Activated CD8-positive, alpha-beta T cell treated with anti-CD3 and anti-CD28 coated beads for 36 hours (primary cell): ENCODE measurements at places on chromosomes 7 and 10. TPM values are rescaled to one million over a fixed set of nuclear protein-coding genes. Genes with fewer than 3 reads are reported as not detected.

GRCh38 chr7:12873571-12873970, 186.1 kb downstream of the ARL4A start:
- DNase-seq = no peak

DNA sequence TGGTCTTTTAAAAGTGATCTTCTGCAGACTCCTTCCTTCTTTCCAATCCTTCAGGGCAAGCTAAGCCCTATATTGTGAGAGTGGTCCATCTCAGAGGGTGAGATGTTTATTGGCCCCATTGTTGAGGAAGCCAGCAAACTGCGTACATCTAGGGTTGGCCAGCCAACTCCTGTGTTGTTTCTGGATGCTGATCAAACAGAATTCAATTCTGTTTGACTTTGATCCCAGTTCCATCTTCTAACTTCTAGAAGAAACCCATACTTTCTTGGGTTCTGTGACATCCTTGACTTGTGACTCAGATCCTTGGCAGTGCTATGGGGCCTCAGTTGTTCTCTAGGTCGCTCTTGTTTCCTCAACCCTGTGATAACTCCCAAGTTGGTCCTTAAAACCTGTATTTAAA, 116.2 kb downstream of the LSMEM1 start:
- no peak for DNase-seq

DNA sequence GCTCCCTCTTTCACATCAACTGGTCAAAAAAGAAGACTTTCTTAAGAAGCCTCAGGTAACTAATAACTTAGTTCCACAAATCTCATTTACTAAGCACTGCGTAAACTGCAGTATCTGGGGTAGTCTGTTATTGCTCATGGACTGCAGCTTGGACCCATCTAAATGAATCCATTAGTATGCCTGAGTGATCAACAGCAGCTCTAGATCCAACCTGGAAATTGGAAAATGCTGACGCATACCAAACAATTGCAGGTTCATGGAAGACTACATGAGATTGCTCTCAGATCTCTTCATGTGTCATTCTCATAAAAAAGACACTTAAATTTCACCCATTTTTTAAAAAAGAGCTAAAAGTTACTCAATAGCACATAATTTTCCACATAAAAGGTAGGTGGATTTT, 121.6 kb downstream of the IDE start:
- DNase-seq = no peak

GRCh38 chr7:102810916-102811315, 62.1 kb downstream of the FAM185A start:
- no peak for DNase-seq

DNA sequence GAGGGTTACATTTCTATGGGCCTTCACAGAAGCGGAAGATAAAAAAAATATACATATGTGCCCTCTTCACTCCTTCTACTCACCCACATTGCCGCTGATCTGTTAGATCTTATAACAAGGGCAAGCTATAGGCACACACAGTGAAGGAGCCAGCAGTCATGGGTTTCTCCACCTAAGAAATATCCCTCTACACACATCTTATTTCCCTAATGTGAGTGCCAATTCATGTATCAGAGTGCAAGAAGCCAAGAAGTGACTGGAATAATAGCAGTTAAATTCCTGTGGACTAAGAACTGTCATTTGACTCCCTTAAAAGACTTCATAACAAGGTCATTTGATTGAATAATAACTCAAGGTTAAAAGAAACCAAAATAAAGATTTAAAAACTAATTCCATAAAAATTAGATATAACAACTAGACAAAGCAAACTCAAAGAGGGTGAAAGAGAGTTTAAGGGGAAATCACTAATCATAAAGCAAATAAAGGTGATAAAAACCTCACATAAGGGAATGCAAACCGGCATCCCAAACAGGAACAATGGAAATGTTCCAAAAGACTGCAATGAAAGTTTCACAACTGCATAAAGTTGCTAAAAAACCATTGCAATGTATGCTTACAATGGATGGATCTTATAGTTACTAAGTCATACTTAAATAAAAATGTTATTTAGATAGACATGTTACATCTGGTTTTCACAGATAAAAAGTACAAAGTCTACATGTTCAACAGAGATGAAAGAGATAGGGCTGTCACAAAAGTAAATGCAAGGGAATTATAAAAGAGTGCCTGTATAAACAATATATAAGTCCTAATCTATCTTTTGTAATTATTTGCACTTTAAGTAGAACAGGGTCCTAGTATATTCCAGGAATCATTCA, 42.8 kb downstream of the ARHGAP21 start:
- DNase-seq = no peak

GRCh38 chr7:38060637-38061036, 117.4 kb upstream of the STARD3NL start:
- DNase-seq = no peak

GRCh38 chr10:132679640-132680039, 106.3 kb downstream of the NKX6-2 start:
- DNase-seq = no peak

DNA sequence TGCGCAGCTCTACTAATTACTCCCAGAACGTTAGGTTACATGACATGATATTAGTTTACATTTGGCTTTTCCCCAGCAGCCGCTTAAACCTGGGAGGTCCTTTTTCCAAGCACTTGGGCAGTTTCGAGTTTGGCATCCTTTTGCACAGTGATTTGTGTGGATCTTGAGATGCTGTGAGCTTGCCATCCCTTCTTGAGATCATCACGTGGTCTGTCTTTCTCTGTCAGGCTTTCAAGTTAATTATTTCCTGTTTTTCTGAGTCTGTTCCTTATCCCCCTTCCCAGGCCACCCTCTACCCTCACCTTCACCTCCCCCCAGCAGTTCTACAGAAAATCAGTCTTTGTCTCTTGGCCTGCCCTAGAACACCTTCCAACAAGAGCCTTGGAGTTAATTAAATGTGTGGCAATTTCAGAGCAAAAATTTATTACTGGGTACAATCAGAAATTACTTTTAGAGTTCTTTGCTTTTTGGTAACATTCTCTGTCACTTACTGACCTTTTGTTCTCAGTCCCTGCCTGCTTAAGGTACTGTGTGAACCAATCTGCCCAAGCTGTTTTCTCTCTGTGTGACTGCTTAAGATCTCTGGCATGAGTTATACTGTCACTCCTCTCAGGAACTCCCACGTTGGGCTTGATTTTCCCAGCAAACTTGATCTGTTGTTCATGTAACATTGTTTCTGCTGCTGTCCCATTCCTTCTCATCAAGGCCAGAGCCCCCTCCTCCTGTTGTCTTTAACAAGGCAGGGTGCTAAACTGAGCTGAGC, 3.1 kb upstream of the SLF2 start:
- DNase-seq = no peak

GRCh38 chr7:81349044-81349443, 420.8 kb downstream of the HGF start:
- no peak for DNase-seq

- DNase-seq = no peak
Observed at GRCh38 chr7:96499532-96499931, 177.6 kb upstream of the SLC25A13 start.

DNA sequence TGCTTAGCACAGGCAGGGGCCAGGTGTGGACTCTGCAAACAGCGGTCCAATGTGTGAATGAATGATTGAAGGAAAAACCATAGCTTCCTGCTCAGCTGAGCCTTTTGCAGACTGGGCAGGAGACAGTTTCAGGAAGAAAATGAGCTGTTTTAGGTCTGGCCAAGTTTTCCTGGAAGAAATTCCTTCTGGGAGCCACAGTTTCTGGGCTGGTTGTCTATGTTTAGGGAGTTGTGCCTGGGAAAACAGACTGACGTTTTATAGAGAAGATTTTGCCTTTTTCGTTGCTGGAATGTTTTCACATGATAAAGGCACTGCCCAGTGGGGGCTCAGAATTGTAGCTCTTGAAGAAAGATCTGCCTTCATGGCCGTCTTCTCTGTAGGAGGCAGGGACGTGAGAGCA, 255.1 kb downstream of the CCSER2 start:
- no peak for DNase-seq

GRCh38 chr10:122460891-122461293, 461 bp upstream of the HTRA1 start:
- no peak for DNase-seq

Gene RAMP3
- total RNA-seq = not detected

GRCh38 chr7:40611095-40611871, 476.5 kb downstream of the SUGCT start:
- no peak for DNase-seq

- no peak for DNase-seq
Observed at GRCh38 chr10:44399659-44400451, 15.0 kb upstream of the CXCL12 start.

DNA sequence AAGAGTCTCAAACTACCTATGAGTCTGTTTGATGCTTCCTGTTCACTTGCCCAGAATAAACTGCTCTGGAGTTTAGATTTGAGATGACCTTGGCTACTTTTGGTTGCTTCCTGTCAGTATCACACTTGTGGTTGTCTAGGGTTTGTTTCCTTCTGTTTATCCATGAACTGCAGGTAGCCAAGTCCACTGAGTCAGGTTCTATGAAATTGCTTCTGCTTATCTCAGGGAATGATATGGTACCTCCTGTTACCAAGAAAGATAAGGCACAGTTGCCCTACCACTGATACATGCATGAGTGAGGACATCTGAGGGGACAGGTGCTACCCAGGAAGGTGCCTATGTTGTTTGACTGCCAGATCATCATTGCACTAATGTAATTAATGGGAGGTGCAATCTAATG, 15.8 kb upstream of the EEPD1 start:
- no peak for DNase-seq

Gene LRRC18
- total RNA-seq = not detected

DNA sequence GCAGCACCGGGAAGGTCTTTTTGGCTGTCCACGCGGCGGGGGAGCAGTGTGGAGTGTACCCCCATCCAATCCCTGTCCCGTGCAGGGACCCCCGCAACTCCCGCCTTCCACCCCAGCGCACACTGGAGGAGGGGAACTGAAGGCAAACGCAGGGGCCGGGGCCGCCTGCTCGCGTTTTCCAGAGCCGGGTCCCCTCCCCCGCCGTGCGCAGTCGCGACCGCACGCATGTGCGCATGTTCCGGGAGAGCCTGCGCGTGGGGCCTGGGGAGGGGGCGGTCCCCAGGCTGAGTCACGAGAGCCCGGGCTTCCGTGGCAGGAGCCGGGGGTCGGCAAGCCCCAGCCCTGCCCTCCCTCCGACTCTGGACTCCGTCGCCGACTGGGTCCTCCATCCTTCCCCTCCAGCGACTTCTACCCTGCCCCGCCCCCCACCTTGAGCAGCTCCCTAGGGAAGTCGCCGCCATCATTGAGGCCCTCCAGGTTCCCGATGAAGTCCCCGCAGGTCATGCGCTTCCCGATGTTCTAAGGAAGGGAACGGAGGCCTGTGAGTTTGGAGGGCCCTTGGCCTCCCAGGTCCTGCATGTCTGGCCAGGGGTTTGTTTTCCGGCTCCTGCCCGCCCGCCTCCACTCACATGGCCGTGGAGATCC, 8.0 kb downstream of the PSD start:
- DNase-seq = peak; percentile 72

Gene NPC1L1
- not detected for total RNA-seq

Gene HOXA11
- 0.18 TPM for total RNA-seq

Gene SORCS1
- not detected for total RNA-seq

- no peak for DNase-seq
Observed at GRCh38 chr7:30700941-30701340, 18.7 kb upstream of the CRHR2 start.

DNA sequence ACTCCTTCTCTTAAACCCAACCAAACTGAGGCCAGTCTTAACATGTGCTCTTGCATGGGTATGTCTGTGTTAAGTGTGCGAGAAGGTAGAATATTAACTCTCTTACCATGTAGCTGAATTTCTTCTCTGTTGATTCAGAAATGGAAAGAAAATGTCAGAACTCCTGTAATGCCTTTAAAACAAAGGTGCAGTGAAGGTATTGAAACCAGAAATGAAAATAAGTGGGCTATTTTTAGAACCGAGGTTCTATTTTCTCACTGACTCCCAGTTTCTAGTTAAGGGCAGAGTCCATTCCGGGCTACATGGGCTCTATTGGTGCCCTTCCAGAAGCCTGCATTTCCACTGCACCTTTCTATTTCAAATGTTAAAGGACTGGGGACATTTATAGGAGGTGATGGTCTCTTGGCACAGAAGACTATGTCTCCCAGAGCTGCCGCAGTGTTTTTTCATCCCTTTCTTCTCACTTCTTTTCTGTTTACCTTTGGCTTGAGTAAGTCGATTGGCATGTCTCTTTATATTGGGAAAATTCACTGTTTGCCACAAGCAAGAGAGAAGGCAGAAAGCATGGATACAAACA, 174.9 kb downstream of the LRMDA start:
- DNase-seq = no peak

Gene BMPR1A
- total RNA-seq = 6.9 TPM

GRCh38 chr10:109932391-109932790, 9.1 kb upstream of the XPNPEP1 start:
- no peak for DNase-seq

Gene MYL7
- not detected for total RNA-seq

Gene PIP
- not detected for total RNA-seq

DNA sequence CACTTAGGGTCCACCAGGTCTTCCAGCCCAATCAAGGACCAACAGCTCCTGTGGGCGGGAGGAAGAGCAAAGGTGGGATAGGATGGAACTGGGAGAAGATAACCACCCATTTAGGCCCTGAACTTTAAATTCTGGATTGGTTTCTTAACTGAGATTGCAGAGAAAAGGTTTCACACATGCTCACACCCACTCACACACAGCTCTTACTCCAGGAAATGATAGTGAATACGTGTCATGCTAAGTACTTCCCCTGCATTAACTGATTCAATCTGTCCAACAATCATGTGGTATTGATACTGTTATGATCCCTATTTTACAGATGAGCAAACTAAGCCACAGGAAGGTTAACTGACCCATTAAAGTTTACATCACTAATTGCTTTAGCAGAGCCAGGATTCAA, 4.6 kb upstream of the CYP3A4 start:
- peak; percentile 60 for DNase-seq

GRCh38 chr7:24609059-24609458, 35.8 kb downstream of the PALS2 start:
- no peak for DNase-seq

Gene FRMPD2
- not detected for total RNA-seq
